ENCODE measurements at places on chromosomes 1 and 21.

GRCh38 chr1:222098404-222098803 is 356.5 kb upstream of the DUSP10 start:
- no peak for DNase-seq

DNA sequence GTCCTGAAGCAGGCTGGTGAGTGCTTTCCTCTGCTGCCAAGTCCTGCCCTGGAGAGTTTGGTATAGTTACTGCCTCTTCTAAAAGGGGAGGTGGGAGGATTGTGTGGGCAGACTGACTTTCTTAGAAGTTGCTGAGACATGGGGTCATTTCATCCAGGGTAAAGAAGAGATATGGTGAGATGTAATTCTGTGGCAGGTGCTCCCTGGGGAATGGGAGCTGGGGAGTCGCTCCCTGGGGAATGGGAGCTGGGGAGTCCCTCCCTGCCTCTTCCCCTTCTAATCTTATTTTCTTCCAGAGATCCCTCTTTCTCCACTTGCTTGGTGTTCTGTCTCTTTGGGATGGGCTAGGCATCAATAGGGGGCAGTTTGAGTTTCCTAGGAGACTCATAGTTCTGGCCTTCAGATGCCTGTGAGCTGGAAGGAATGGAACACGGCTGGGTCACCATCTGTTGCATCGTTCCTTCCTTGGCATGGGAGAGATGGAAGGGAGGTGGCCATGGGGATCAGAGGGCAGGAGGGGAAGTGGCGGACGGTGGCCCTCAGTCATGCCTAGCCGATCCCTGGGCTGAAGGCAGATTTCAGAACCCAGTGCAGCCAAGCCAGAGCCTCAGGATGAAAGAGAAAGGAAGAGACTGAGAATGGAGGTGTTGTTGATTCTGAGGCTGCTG is 59.0 kb downstream of the NFASC start:
- DNase-seq = no peak

GRCh38 chr21:26966649-26967061 is 233 bp downstream of the ADAMTS5 start:
- peak; percentile 64 for DNase-seq

GRCh38 chr1:165520646-165521045 is 23.2 kb upstream of the LRRC52 start:
- DNase-seq = no peak

- DNase-seq = no peak
These were observed 12.6 kb downstream of the NTPCR start for GRCh38 chr1:232962761-232963745.

DNA sequence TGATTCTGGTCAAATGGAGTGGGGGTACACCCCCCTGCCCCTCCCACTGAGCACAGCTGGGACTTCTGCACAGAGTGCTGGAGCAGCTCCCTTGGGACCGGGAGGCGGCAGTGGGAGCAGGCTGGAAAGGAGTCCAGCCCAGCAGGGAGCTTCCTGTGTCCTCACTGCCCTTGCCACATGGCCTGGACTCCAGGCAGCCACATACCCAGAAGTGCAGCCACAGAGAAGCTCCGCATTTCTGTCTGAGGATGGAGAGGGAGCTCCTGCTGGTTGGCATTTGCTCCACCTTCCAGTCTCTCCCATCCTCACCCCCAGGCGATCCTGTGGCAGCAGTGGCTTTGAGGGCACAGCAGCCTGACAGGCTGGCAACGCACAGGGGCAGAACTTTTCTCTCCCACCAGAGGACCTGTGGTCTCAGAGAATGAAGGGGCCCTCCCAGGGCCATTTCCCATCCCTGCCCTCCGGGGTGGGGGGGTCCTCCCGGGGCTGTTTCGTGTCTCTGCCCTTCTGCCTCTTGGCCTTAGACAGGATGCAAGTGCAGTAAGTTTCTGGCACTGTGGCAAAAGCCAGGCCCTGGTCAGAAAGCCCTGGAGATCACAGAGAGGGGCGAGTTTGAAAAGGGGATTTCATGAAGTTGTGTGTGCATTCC is 103.6 kb upstream of the COL6A1 start:
- DNase-seq = no peak
